NCI-H774 (cell line): ENCODE measurements at places on chromosomes 4 and X.

DNA sequence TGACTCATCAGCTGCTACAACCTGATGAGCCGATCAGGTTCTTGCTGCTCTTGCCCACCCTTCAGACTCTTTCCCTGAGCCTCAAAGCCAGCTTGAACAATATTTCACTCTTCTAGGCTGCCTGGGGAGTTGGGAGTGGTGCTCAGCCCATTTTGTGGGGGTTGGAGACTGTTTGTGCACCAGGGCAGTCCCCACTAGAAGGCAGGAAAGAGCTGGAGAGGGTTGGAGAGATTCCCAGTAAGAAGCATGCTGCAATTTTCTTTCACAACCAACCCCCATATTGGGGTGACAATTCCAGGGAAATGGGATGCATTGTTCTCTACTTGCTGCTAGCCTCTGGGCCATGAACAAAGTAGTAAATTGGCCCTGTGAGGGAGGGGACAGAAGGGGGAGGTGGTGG lies 44.1 kb downstream of the SLC16A2 start:
- DNase-seq, result no peak

- DNase-seq, result no peak
Observed at GRCh38 chr4:148443512-148444295, 1.5 kb upstream of the NR3C2 start.

GRCh38 chr4:19009881-19010280 lies 988.3 kb upstream of the LCORL start:
- DNase-seq, result no peak

DNA sequence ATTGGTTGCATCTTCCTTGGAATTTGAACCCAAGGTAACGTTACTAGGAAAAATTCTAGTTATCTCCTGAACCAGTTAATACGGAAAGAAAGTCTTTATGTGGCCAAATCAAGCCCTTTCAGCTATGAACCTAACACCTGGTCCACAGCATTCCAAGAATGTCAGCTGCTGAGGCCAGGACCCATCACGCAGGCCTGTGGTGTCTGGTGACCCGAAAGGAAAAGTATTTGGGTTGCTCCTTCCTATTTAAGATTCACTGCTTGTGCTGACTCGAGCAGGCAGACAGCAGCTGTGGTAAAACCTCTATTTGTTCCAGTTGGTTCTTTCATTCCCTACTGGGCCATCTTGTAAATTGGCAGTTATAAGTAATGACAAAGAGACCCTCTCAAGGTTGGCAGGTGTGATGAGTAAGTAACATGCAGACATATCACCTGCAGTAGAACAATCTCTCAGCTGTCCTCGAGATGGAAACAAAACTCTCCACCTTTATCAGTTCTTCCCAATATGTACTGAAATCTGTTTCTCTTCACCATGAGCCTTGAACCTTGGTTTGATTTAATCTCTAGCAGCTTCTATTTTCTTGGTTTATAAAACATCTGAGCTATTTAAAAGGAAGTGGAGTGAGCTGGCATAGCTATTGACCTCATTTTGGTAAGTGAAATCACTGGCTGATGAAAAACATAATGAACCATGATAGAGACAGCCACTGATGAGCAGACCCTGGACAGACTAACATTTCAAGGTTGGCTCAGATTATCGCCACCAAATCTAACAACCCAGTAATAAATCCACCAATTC lies 182.1 kb upstream of the SMIM31 start:
- no peak for DNase-seq

DNA sequence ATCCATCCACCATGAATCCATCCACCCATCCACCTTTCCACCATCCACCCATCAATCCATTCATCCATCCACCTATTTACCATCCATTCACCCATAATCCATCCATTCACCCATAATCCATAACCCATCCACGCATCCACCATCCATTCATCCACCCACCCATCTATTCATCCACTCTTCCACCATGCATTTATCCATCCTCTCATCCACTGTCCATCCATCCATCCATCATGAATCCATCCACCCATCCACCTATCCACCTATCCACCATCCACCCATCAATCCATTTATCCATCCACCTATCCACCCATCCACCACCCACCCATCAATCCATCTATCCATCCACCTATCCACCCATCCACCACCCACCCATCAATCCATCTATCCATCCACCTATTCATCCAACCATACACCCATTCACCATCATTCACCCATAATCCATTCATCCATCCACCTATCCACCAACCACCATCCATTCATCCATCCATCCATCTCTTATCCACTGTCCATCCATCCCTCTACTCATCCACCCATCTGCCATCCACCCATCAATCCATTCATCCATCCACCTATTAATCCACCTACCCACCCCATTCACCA lies 179.7 kb upstream of the PSAPL1 start:
- DNase-seq, result no peak

DNA sequence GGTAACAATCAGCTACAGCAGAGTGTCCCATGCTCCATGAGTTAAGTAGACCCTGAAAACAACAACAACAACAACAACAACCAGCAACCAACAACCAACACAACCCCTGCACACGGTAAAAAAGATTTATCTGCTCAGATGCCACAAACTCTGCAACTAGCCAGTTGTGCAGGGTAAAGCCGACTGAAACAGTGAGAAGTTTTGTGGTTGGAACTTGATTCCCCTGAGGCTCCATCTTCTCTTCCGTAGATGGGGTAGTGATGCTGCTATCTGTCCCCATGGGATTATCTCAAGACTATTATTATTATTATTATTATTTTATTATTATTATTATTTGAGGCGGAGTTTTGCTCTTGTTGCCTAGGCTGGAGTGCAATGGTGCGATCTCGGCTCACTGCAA lies 50.6 kb upstream of the RAPGEF2 start:
- DNase-seq, result no peak

DNA sequence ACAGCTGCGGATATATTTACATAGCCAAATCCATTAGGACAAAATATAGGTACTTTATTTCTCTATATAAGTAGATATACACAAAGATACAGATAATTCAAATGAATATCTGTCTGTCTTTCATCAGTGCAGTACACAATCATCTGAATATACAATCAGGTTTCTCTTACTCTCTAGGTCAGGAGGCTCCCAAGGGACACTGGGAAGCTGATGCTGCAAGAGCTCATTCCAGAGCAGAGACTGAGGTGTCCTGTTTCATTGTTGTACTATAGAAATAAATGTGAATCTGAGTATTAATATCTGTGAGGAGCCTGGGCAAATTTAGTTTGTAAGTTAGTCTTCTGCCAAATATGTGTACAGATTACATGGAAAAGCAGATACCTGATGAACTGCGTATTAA lies 4.2 kb downstream of the TLL1 start:
- no peak for DNase-seq

DNA sequence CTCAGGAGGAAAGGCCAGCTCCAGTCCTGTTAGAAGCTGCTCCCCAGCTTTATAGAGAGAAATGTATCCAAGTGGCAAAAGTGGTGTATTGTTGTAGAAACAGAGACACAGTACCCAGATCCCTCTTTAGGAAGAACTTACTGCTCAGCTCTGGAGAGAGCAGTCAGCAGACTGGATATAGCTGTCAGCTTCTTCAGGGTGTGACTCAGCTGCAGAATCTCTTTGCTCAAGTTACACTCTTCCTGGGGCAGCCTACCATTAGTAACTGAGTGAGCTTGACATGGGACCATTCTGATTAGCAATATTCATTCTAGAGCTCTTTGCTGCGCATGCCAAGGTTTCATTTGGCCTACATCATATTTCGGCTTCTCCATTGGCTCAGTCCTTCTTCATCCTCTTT lies 40.5 kb downstream of the ATP1B4 start:
- DNase-seq, result no peak

DNA sequence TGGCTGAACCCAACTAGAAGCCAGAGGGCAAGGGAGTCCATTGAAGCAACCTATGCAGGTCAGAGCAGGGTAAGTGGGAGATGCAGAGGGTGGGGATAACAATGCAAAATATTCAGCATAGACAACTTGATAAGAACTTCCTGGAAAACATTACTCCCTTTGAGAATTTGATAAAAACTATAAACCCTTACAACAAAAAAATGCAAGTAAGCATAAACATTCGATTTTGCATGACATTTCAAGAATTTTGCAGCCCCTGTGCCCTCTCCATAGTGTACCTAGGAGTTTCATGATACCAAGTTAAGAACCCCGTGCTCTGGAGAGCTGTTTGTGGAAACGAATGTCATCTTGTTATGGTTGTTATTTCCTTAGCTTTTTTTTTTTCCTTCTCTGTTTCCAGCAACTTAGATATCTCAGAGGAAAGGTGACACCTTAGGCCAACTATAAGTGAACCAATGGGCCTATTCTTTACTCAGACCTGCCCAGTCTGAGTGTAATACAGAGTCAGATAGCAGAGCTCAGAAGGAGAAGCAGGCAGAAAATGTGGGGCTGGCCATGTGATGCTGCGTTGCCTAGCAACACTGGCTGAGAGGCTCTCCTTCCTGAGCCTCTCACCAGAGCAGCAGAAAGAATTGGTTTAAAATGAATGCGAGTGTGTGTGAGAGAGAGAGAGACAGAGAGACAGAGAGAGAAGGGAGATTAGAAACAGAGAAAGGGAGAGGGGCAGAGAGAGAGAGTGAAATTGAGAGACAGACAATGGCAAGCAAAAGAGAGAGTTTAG lies 36.7 kb upstream of the GABRQ start:
- DNase-seq, result peak; percentile 9

DNA sequence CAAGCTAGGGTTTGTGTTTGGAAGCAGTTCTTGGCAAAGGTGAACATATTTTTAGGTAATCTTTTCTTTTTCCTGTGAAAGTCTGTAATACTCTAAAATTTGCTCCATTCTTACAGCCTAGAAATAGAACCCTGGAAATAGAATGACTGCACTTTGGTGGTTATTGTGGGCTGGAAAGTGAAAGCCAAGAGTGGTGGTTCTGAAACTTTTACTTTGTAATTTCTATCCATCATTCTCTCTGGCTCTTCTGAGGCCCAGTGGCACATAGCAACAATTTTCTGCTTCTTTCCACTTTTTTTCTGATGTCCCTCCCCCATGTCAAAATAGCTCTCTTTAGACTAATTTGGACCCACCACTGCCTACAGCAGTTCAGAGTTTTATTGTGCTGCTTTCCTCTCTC lies 300.4 kb upstream of the RPS6KA3 start:
- DNase-seq, result no peak

DNA sequence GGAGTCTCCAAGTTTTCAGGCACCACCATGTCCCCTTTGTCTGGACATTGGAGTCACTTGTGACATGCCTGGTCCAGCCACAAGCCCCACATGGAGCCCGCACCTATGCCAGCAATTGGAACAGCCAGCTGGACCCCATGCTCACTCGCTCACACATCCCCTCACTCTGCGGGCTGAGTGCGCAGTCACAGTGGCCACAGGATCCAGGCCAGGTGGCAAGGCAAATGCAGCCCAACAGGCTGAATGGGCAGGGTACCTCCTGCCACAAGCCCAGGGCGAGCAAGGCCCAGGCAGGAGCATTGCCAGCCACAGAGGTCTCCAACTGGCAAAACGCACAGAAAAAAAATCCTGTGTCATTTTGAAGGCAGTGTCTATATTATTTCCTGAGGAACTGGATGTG lies 82.0 kb downstream of the ANXA10 start:
- no peak for DNase-seq

DNA sequence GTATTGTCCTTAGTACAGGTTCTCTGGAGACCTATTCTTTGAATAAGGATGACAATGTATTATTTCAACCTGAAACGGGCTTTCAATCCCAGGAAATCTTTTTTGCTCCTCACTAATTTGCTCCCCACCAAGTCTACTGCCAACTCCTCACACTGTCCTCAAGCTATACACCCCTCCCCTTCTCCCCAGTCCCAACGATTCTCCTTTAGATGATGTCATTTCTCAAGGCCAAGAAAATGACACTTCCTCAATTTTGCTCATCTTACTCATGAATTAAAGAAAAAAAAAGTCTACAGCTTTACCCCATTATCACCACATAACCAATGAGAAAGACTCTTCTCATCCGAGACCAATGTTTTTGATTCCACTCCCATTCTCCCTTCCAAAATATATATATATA lies 20.6 kb downstream of the AP1S2 start:
- no peak for DNase-seq

- no peak for DNase-seq
Observed at GRCh38 chrX:135383249-135383648, 38.5 kb upstream of the SMIM10L2A start.

DNA sequence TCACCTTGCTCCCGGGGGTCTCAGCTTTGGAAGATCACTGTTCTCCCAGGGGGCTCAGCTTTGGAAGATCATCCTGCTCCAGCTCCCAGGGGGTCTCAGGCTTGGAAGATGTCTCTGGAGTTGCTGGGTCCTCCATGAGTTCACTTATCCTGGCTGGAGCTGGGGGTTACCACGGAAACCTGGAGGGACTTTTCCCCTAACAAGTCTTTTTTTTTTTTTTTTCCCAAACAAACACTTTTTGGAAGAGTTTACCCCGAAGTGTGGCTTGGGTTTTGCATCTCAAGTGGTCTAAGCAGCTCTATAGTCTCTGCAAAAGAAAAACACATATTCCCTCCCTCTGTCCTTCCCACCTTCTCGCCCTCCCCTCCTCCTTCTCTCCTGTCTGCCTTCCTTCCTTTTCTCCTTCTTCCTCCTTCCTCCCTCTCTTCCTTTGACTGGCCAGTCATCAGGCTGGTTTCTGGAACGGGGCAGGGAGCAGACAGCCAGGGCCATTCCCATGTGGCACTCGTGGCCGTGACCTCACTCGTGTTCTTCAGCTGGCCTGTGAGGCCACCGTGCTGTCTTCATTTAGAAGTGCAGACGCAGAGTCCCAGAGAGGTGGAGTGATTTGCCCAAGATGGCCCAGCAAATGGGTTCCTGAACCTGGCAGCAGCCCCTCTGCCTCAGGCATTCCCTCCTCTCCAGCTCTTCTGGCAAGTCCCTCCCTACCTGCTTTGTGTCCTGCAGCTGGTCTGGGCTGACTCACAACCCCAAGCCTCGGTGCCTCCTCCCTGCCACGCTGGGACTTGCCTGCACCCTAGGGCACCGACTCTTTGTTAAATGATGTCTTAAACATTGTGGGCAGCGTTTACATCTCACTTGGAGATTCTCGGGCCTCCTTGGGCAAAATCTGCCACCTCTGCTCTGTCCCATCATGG lies 25.9 kb upstream of the HMX1 start:
- no peak for DNase-seq

- no peak for DNase-seq
Observed at GRCh38 chr4:2685541-2685940, 70.6 kb downstream of the TNIP2 start.

GRCh38 chrX:10505726-10506125 lies 114.7 kb downstream of the MID1 start:
- DNase-seq, result no peak

DNA sequence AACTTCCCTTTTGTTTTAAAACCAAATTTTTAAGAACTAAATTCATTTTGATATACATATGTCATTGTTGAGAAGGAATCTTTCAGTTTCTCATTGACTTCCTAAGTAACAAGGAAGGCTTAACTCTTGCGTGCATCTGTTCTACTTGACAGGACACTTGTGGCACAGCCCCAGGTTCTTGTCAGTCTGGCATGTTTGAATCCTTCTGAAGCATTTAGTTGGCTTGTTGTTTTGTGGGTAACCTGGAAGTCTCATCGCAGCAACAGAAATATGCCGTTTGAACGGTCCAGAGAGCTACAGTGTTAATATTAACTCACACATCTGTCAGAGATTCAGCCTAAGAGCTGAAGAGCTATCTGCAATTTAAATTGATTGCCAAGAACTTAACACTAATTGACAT lies 76.0 kb downstream of the GLRA3 start:
- no peak for DNase-seq

- no peak for DNase-seq
Observed at GRCh38 chr4:5660185-5660584, 48.2 kb downstream of the EVC2 start.

- DNase-seq, result no peak
Observed at GRCh38 chrX:15750611-15751154, 12.6 kb downstream of the CA5B start.
